ENCODE measurements at places on chromosomes 7 and 10. TPM values are rescaled to one million over a fixed set of nuclear protein-coding genes. Genes with fewer than 3 reads are reported as not detected.

Gene PODXL
- total RNA-seq = 0.26 TPM

Gene PHYH
- 31.5 TPM for total RNA-seq

Gene ASIC3
- 0.17 TPM for total RNA-seq

Gene PNLIPRP3
- not detected for total RNA-seq

Gene NCF1
- total RNA-seq = under 0.01 TPM

Gene HOXA9
- total RNA-seq = under 0.01 TPM

Gene PTPN20
- 0.33 TPM for total RNA-seq

Gene AQP1
- 44.6 TPM for total RNA-seq

Gene SUN3
- not detected for total RNA-seq

Gene KMT2E
- total RNA-seq = 80.9 TPM

Gene PPP1R17
- not detected for total RNA-seq

Gene MMP21
- total RNA-seq = 0.26 TPM

Gene RPEL1
- 0.17 TPM for total RNA-seq

Gene CDHR1
- total RNA-seq = not detected

Gene CALML3
- not detected for total RNA-seq

Gene PLEKHS1
- total RNA-seq = not detected

Gene NPY4R2
- not detected for total RNA-seq

Gene ADAMTS14
- 1.8 TPM for total RNA-seq

Gene BRI3
- 104 TPM for total RNA-seq

Gene CALHM3
- not detected for total RNA-seq

Gene IDI2
- total RNA-seq = not detected

Gene BBIP1
- total RNA-seq = 31.7 TPM

Gene RASA4B
- total RNA-seq = 1.5 TPM

Gene CAMK2B
- 0.26 TPM for total RNA-seq

Gene MYOZ1
- total RNA-seq = 0.17 TPM

Gene RBAK
- total RNA-seq = 6.9 TPM

Gene PSD
- 5.3 TPM for total RNA-seq

Gene GIMAP1
- total RNA-seq = under 0.01 TPM

Gene CTTNBP2
- total RNA-seq = 4.4 TPM

Gene CALHM1
- total RNA-seq = not detected

Gene GPR141
- total RNA-seq = under 0.01 TPM

Gene CRCP
- total RNA-seq = 27.7 TPM

Gene LIPM
- not detected for total RNA-seq

Gene CCDC7
- total RNA-seq = 18.0 TPM

Gene SPACDR
- under 0.01 TPM for total RNA-seq

Gene LAMB1
- 440 TPM for total RNA-seq

Gene EBLN1
- not detected for total RNA-seq

Gene SYT15
- total RNA-seq = under 0.01 TPM

Gene UCMA
- not detected for total RNA-seq

Gene CFAP70
- total RNA-seq = 1.3 TPM

Gene NFE2L3
- 5.4 TPM for total RNA-seq

Gene AKR1C3
- total RNA-seq = 44.3 TPM

Gene FZD1
- 12.6 TPM for total RNA-seq

Gene LIPN
- not detected for total RNA-seq

Gene FFAR4
- not detected for total RNA-seq

Gene SDK1
- total RNA-seq = 8.6 TPM

Gene GLI3
- total RNA-seq = 6.4 TPM

Gene SKAP2
- total RNA-seq = 16.7 TPM

Gene VTI1A
- 30.9 TPM for total RNA-seq

Gene TMEM120A
- 56.1 TPM for total RNA-seq

Gene PRKG1
- 60.1 TPM for total RNA-seq

Gene TDRD1
- not detected for total RNA-seq

Gene MYL7
- total RNA-seq = not detected
